ENCODE measurements at places on chromosomes 2 and 18.

GRCh38 chr2:145203891-145204290 is 684.0 kb upstream of the ZEB2 start:
- no peak for DNase-seq

DNA sequence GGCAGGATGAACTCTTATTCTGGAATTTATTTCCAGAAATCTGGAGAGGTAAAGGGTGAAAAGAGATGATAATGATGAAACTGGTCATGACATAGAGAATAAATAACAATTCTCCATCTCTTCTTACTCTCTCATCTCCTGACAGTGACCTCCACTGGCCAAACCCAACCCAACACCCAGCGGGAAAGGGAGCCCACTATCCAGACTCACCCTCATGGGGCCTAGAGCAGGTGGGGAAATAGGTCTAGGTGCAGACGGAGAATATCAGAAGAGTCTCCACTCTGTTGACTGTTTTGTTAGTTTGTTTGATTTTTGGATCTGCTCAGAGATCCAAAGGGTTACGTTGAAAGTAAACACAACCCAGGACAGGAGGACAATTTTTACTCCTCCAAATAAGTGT is 263.2 kb upstream of the PARD3B start:
- DNase-seq, result no peak

- DNase-seq, result no peak
Observed at GRCh38 chr2:100054426-100054825, 88.0 kb downstream of the AFF3 start.

DNA sequence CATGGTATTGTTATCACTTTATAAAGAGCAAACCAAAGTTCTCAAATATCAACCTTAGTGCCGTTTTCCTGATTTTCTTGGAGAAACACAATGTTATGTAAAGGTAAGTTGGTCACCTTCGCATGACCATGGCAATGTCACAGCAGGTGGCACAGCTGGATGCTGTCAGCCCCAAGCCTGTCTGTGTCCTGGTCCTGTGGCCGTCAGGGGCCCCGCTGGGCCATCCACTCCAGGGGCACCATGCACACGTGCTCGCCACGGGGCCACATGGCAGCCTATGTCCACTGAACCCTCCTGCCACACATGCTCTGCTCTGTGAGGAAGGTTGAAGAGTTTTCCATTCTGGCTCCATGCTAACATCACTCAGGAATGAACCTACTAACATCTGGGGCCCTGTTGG is 85.9 kb downstream of the EIPR1 start:
- no peak for DNase-seq

GRCh38 chr2:25293958-25294562 is 47.7 kb downstream of the DNMT3A start:
- DNase-seq, result no peak

All from activated CD4-positive, CD25-positive, alpha-beta regulatory T cell treated with anti-CD3 and anti-CD28 coated beads, Interleukin-2, amount 50 U/mL, for 16 hours (primary cell).